ENCODE measurements at places on chromosomes 2 and 18.

- peak; percentile 25 for DNase-seq
Measured at GRCh38 chr18:58348517-58348916, 280.4 kb downstream of the ALPK2 start.

GRCh38 chr18:62384068-62384467 is 59.0 kb downstream of the TNFRSF11A start:
- no peak for DNase-seq

GRCh38 chr2:207230261-207231105 is 64.7 kb upstream of the KLF7 start:
- DNase-seq = peak; percentile 67

DNA sequence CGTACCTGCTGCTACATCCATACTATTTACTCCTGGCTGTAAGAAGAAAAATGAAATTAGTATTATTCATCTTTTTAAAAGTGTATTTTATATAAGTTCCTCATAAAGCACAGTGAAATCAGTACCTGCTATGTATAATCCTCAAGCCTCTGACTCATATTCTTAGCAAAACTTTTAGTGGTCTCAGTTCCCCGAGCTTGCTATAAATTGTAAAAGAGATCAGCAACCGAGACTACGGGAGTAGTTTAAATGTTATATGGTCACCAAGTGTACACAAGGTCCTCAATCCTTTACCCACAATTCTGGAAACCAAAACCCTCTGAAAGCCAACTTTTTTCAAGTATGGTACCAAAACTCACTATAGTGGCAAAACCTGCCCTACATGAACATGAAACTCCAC is 24.2 kb downstream of the PRPF40A start:
- no peak for DNase-seq

GRCh38 chr2:43010438-43011157 is 215.8 kb downstream of the ZFP36L2 start:
- DNase-seq = peak; percentile 49

DNA sequence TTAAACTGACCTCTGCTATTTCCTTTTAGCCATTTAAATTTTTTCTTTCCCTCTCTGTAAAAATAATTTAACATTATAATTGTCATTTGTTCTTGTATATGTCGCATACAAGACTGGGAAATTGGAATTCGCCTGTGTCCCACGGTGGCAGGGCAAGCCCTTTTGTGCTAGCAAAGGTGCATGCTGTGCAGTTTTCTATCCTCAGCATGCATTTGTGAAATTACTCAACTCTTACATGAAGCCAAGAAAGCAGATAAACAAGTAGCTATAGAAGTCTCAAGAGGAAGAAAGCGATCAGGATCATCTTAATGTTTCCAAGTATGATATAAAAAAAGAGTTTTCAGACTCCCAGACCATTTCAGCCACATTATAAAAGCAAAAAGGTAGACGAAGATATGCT is 392.6 kb upstream of the CHST9 start:
- no peak for DNase-seq

GRCh38 chr2:41197781-41198180 is 745.9 kb upstream of the SLC8A1 start:
- no peak for DNase-seq

Measured in hematopoietic multipotent progenitor cell treated with erythropoietin and hydrocortisone succinate and interleukin-3 and kit ligand, for 6 days (in vitro differentiated cells).